ENCODE measurements at places on chromosomes 7 and 10.

DNA sequence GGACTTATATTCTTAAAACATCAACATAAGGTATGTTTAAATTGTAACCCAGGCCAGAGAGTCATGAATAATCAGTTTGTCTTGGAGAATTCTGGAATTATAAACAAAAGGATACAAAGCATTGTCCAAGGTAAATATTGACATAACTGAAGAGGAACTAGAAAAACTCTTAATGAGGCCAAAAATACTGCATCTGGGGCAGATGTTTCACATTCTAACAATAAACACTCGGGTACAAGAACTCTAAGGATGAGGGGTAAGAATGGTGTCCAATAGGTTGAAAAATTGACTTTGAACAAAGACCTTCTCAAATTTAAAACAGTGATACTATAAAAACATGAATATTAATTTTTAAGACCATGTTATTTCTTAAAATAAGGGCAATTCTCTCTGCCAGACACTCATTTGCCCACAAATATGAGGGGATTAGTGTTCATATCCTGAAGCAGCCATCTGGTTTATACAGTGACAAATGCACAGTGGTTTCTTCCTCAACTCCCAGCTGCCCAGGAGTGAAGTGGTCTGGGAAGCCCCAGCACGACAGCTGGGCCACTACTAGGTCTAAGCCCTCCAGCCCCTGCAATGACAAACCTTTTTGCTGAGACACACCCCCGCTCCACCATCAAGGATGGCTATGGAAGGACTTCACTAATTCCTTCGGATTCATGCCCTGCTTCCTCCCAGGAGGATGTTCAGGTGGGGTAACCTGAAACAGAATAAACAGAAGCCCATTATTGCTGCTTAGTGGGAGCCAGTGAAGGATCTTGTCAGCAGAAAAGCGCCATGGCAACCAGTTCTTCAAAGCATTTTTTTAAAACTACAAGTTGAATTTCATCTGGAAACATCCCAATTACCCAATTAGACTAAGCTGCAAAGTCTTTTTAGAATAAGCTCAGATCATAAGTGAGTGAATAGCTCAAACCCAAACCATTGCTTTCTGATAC, 107.5 kb upstream of the ARID5B start:
- DNase-seq, result no peak

- no peak for DNase-seq
These were observed 154.4 kb downstream of the GALNT17 start for GRCh38 chr7:71286336-71286735.

DNA sequence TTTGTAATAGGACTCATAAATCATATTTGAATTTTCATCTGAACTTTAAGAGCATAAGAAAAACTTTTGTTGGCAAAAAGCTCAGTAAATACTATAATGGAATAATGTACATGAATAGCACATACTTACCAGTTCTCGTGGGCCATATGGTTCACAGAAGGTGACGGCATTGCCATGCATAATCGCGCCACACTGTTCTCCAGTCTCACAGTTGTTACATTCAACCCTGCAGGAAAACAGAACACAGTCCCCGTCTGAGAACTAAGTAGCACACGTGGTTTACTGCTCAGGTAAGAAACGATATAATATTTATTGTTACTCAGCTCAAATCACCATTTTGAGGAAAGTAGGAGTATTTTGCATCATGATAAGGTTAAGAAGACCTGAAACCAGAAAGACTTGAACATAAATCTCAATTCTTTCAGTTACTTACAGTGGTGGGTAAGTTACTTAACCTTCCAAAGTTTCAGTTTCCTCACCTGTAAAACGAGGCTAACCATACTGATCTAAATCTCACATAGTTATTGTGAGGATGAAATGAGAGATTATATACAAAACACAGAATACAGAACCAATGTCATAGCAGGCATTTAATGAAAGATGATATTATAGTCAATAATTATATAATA, 261.4 kb downstream of the RELN start:
- DNase-seq, result no peak

GRCh38 chr7:47380325-47381133, 201.4 kb downstream of the TNS3 start:
- no peak for DNase-seq

Data from stimulated activated CD8-positive, alpha-beta memory T cell treated with anti-CD3 and anti-CD28 coated beads, Interleukin-4, amount 100 ng/mL, for 4 hours (primary cell).